Amniotic epithelial cell (primary cell): ENCODE measurements at places on chromosomes 2 and 18.
A peak's percentile ranks its signal among the peaks of the same experiment; 100 is the strongest.

DNA sequence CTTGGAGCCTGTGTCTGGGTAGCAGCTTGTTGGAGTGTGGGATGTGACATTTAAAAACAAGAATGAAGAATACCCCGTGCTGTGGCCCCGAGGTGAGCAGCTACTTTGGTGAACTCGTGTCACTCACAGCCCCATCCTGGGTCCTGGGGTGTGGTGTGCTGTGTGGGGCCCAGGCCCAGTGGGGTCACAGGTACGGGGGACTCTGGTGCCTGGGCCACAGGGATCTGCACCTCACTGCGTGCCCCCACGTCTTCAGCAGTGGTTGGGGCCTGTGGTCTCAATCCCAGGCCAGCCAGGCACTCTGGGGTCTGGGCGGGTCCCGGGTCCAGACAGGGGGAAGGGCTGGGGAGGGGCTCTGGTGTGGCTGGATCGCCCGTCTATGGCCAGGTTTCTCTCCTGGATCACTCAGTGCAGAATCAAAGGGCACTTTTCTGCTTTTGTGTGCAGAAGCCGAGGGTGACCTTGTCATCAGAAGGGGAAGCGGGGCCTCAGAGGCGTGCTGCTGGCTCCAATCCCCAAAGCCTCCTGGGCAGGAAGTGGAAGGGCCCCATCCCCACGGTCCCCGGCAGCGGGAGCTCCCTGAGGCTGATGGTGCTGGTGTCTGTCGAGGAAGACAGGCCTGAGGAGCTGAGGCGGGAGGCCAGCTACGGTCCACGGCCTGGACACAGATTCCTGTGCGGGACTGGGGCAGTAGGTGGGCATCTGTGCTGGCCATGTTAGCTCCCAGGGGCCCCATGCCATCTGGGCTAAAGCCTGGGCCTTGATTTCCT, 1.4 kb downstream of the GPR35 start:
- no peak for DNase-seq

GRCh38 chr2:32118055-32118454, 47.6 kb upstream of the SLC30A6 start:
- no peak for DNase-seq

DNA sequence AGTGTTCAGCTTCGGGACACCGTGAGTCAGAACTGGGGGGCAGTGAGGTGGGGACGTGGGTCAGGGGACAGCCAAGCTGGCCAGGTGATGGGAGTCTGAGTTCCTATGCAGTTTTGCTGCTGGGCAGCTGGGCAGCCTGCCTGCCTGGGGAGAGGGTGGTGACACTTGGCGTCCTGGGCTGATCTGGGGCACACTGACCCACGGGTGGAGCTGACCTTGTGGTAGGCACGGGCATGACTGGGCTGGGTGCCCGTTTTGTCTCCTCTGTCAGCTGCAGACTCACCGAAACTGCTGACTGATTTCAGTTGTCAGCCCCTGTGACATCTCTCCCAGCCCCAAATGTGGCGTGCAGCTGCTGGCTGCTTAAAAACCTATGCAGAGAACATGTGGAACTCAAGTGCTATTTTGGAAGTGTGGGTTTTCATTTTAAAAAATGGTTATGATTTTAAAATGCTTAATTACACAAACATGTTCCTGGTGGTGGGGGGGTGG, 32.6 kb upstream of the E2F6 start:
- no peak for DNase-seq

- no peak for DNase-seq
Measured at GRCh38 chr2:157880927-157881326, 4.8 kb upstream of the ACVR1 start.

DNA sequence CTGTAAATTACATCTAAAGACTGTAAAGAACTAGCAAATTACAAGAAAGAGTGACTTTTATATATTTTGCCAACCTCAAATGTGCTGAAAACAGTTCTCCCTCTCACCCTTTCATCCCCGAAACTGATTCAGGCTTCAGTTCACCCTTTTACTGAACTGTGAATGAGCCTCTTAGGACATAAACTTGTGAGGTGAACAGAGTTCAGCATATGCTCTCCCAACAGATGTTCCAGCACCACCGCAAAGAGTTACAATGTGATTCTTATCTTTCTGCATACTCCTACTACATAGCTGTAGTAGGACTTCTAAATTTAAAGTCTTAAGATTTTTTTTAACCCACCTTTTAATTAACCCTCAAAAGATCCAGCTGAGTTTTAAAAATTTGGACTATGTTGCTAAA, 1.2 kb upstream of the ZCCHC2 start:
- DNase-seq = peak; percentile 80
